ENCODE measurements at places on chromosomes 4 and X.

GRCh38 chrX:96798982-96799381 is 84.7 kb upstream of the RPA4 start:
- no peak for DNase-seq

GRCh38 chr4:152352622-152353116 is 183.2 kb downstream of the FBXW7 start:
- DNase-seq: no peak

- DNase-seq: no peak
These were observed 278.1 kb downstream of the NKX6-1 start for GRCh38 chr4:84220990-84221389.

- DNase-seq: no peak
These were observed 65.1 kb downstream of the LRBA start for GRCh38 chr4:150949943-150950342.

DNA sequence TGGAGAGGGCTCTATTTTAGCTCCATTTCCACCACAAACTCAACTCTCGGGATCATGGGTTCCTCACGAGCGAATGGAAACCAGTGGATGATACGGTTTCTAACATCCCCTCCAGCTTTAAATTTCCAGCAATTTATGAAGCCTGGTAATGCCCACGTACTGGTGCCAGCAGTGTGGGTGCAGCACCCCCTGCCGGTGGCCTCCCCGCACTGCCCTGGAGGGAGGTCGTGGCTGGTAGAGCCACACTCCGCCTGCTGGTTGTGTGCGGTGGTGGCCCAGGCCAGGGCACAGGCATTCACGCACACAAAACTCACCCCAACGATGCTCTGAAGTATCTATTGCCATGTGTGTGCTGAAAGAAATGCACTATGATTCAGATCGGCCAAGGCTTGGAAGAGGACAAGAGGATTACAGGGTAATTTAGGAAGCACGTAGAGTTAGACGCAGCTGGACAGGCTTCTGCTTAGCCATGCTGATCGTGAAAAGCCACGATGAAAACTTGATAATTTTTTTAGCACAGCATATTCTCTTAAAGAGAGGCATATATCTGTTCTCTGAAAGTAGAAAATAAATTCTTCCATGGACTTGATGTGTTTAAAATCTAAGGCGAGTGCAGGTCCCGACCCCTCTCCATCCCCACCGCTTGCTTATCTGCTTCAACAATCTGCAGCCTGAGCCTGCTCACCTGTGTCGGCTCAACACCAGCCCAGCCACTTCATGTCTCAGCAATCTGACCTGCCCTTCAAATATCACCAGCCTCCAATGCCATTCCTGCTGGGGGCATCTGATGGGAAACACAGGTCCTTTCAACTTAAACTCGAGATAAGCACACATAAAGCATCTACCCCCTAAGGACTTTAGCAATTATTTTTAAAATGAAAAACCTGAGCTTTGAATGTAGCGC is 59.1 kb downstream of the SCD5 start:
- DNase-seq: no peak

GRCh38 chrX:112164420-112164819 is 81.8 kb upstream of the TRPC5 start:
- DNase-seq: no peak

- peak; percentile 35 for DNase-seq
These were observed at the start of gene ARMCX5 for GRCh38 chrX:102599084-102599950. Gene ARMCX5 (plus strand): TSS chrX:102599515. CDS start chrX:102602142, 2,627 bp downstream.

GRCh38 chrX:110120025-110120424 is 117.1 kb downstream of the TMEM164 start:
- no peak for DNase-seq
